ENCODE measurements at places on chromosomes 1 and 21.
A peak's percentile ranks its signal among the peaks of the same experiment; 100 is the strongest.

- no peak overlapping the region for H3K4me3 ChIP-seq
- no peak for DNase-seq
- H3K36me3 ChIP-seq: no peaks in the 10 kb centered on the region
- no peak overlapping the region for H3K27ac ChIP-seq
- H3K4me1 ChIP-seq: peaks cover 3% of the 10 kb centered on the region
These were observed 22.8 kb downstream of the SYF2 start for GRCh38 chr1:25209516-25209915.

GRCh38 chr1:244400974-244401373, 50.7 kb downstream of the ADSS2 start:
- H3K27ac ChIP-seq: no peak overlapping the region
- H3K4me1 ChIP-seq: no peaks in the 10 kb centered on the region
- no peaks in the 10 kb centered on the region for H3K36me3 ChIP-seq
- H3K27me3 ChIP-seq: no peaks in the 10 kb centered on the region

DNA sequence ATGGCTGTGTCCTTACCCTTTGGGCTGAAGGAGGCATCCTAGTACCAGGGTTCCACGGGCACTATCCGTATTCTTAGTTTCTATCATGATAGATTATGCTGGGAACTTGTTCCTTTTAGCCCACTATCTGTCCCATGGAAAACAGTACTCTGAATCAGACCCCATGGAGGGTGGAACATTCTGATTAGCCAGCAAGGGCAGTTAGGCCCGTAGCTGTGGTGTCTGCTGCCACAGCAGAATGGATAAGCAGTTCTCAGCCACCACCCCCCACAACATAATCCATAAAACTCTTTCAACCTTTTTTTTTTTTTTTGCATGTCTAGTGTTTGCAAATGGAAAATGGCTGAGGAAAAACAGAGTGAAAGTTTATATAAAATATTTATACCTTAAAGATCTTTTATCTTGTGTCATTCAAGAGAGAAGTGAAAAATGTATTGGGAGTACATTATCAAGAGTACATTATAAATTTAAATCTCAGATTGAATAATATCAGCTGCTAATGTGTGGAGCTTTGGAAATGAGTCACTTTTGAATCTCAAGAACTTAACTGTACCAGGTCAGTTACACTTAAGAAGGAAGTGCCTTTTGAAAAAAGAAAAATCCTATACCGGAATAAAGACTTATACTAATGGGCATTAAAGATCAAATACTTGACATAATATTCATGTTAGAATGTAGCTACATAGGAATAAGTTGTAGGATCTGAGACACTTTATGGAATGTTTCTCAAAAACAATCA, 80.3 kb downstream of the NFIA start:
- no peak overlapping the region for H3K4me3 ChIP-seq
- H3K36me3 ChIP-seq: no peaks in the 10 kb centered on the region
- H3K4me1 ChIP-seq: no peaks in the 10 kb centered on the region
- H3K27ac ChIP-seq: no peak overlapping the region

DNA sequence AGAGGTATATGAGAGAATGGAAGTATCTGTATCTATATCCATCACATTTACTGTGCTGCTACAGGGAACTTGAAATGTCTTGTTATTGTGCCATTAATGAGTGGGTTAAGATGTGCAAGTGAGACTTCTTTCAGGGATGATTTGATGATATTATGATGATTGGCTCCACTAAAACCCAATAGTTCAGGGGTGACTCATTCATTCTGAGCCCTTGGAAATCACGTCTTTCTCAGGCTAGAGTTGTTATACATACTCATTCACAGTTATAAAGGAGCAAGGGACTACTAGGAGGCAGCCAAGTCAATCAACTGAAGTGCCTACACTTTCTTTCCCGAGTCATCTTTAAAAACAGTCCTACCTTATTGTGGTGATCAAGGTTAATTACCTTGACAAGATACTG, 1109.8 kb upstream of the B3GALT2 start:
- no peaks in the 10 kb centered on the region for H3K4me1 ChIP-seq
- DNase-seq: no peak
- H3K27me3 ChIP-seq: no peaks in the 10 kb centered on the region
- no peak overlapping the region for H3K27ac ChIP-seq
- no peaks in the 10 kb centered on the region for H3K36me3 ChIP-seq

DNA sequence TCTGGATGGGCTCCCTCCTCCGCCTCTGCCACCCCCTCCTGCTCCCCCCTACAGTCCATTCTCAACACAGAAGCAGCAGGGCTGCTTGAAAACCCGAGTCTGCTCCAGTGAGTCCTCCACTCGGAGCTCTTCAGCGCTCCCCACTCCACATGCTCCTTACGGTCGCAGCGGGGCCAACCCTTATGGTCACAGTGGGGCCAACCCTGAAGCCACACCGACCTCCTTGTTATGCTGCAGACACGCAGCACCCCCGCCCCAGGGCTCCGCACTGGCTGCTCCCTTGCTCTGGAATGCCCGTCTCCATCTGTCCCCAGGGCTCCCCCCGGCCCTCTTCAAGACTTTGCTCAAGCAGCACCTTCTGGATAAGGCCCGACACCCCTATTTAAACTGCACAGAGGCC, 22.6 kb downstream of the GPR157 start:
- DNase-seq: no peak
- H3K4me3 ChIP-seq: no peak overlapping the region
- no peaks in the 10 kb centered on the region for H3K36me3 ChIP-seq
- H3K27ac ChIP-seq: no peak overlapping the region
- H3K4me1 ChIP-seq: no peaks in the 10 kb centered on the region

- H3K4me3 ChIP-seq: no peak overlapping the region
- H3K27me3 ChIP-seq: no peaks in the 10 kb centered on the region
- peaks cover 28% of the 10 kb centered on the region for H3K4me1 ChIP-seq
- no peaks in the 10 kb centered on the region for H3K36me3 ChIP-seq
- DNase-seq: peak; percentile 93
- peak overlapping the region; percentile 62 for H3K27ac ChIP-seq
These were observed 4.5 kb upstream of the LEFTY2 start for GRCh38 chr1:225945564-225945963.

DNA sequence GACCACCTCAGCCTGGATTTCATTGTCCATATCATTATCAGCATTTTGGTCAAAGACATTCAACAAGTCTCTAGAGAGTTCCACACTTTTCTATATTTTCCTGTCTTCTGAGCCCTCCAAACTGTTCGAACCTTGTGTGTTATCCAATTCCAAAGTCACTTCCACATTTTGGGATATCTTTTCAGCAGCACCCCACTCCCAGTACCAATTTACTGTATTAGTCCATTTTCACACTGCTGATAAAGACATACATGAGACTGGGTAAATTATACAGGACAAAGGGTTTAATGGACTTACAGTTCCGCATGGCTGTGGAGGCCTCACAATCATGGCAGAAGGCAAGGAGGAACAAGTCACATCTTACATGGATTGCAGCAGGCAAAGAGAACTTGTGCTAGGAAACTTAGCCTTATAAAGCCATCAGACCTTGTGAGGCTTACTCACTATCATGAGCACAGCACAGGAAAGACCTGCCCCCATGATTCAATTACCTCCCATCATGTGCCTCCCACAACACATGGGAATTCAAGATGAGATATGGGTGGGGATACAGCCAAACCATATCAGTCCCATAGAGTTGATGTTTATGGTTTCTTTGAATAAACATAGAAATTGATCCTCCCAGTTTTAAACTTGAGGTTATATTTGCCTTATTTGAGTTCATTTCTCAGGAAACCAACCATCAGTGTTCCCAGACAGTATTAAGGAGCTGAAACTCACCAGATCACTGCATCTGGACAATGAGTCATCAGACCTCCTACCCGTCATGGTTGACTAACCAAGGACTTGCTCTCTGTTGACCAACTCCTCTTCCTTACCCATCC, 322.7 kb upstream of the DUSP10 start:
- no peak overlapping the region for H3K27ac ChIP-seq
- H3K4me3 ChIP-seq: no peak overlapping the region
- H3K27me3 ChIP-seq: no peaks in the 10 kb centered on the region
- H3K4me1 ChIP-seq: no peaks in the 10 kb centered on the region

DNA sequence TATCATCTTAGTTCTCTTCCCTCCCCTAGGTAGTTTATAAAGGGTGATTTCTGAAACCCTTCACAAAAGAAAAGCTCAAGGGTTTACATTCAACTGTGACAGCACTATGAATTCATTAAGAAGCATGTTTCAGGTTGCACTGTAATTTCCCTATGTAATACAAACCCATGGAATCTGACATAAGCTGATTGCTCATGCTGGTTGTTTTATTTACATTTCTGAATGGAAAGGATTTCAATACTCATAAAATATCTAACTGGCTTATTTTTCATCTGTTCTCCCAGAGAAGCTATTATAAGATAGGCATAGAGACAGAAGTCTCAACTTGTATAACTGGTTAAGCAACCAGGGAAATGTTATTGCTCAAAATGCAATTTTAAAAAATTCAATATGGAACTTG, 20.5 kb downstream of the WNT2B start:
- H3K36me3 ChIP-seq: no peaks in the 10 kb centered on the region
- DNase-seq: no peak
- no peaks in the 10 kb centered on the region for H3K27me3 ChIP-seq
- H3K27ac ChIP-seq: no peak overlapping the region

GRCh38 chr1:108815566-108815965, 41.3 kb downstream of the AKNAD1 start:
- H3K4me1 ChIP-seq: no peaks in the 10 kb centered on the region
- H3K4me3 ChIP-seq: no peak overlapping the region
- no peak overlapping the region for H3K27ac ChIP-seq
- no peak for DNase-seq
- H3K27me3 ChIP-seq: no peaks in the 10 kb centered on the region
- no peaks in the 10 kb centered on the region for H3K36me3 ChIP-seq

GRCh38 chr1:8678673-8679394, 138.6 kb downstream of the RERE start:
- H3K27me3 ChIP-seq: no peaks in the 10 kb centered on the region
- no peak for DNase-seq
- H3K27ac ChIP-seq: no peak overlapping the region
- peaks cover 7% of the 10 kb centered on the region for H3K4me1 ChIP-seq

GRCh38 chr1:230383425-230383824, 42.7 kb downstream of the PGBD5 start:
- H3K4me1 ChIP-seq: peaks cover 7% of the 10 kb centered on the region
- no peak overlapping the region for H3K27ac ChIP-seq
- no peak overlapping the region for H3K4me3 ChIP-seq
- H3K27me3 ChIP-seq: no peaks in the 10 kb centered on the region
- H3K36me3 ChIP-seq: no peaks in the 10 kb centered on the region
- DNase-seq: no peak

- H3K27ac ChIP-seq: peak overlapping the region; percentile 97
- no peaks in the 10 kb centered on the region for H3K36me3 ChIP-seq
- H3K4me3 ChIP-seq: no peak overlapping the region
- H3K4me1 ChIP-seq: peaks cover 54% of the 10 kb centered on the region
- peak; percentile 59 for DNase-seq
- H3K27me3 ChIP-seq: no peaks in the 10 kb centered on the region
These were observed 29.8 kb downstream of the AHDC1 start for GRCh38 chr1:27574001-27574781.

GRCh38 chr21:35652872-35653271, 407.5 kb downstream of the SETD4 start:
- no peaks in the 10 kb centered on the region for H3K27me3 ChIP-seq
- DNase-seq: no peak
- H3K4me1 ChIP-seq: no peaks in the 10 kb centered on the region
- no peaks in the 10 kb centered on the region for H3K36me3 ChIP-seq
- no peak overlapping the region for H3K4me3 ChIP-seq
- no peak overlapping the region for H3K27ac ChIP-seq

- no peaks in the 10 kb centered on the region for H3K36me3 ChIP-seq
- H3K4me1 ChIP-seq: no peaks in the 10 kb centered on the region
- H3K27me3 ChIP-seq: no peaks in the 10 kb centered on the region
- no peak for DNase-seq
- H3K27ac ChIP-seq: no peak overlapping the region
These were observed 10.6 kb upstream of the CD58 start for GRCh38 chr1:116581323-116581885.

DNA sequence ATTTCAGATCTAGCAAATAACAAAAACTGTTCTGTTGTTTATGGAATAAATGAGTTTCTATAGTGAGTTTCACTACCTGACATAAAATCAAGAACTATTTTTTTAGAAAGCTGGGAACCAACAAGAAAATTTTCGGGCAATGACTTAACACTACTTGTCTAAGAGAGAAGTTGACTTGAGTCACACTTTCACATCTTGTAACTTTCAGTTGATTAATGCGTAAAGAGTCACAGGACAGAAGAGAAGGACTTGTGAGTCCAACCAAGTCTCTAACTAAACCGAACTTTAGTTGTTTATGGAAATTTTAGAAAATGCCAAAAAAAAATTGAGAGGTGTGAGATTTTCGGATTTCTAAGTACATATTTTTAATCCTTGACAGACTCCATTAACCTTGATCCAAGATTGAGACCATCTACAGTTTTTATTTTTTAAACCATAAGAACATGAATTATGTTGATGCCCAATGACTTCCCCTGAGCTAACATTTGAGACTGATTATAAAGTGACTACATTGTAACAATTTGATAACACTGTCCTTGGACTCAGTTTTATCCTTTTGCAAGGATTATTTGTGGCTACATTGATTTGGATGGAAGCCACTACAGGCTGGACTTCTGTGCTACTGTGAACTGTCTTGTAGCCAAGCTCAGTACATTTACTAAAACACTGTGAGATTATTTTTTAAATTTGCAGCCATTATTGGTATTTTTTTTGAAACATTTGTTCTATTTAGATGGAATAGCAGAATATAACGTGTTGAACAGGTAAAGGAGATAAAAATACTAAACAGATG, 284.0 kb downstream of the PTPRC start:
- H3K4me1 ChIP-seq: no peaks in the 10 kb centered on the region
- no peaks in the 10 kb centered on the region for H3K36me3 ChIP-seq

DNA sequence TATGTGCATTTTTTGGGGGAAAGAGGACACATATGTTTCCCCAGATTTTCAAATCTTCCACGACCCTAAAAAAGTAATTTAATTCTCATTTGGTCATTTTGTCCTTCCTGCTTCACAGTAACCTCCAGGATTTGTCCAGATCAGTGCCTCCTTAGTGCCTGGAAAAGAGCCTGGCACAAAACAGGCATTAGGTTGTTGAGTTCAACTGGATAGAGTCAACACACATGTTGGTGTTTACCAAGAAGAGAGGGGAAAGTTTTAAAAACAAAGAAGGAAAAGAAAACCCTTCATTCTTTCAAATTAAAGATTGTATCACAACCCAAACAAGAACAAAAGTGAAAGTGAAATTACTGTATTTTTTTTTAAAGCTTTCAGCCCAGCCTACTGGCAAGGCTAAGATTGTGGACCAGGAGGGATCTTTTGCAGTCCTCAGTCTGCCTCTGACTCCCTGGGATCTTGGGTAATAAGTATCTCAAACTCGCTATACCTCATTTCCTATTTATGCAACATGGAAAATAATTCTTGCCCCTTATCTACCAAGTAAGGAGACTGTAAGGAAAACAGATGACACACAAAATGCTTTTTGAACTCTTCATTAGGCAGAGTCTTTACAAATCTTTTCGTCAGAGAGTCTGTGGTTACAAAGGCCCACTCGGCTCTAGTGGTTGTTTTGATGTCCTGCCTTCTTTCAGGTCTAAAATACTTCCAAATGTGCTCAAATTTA, 57.8 kb downstream of the ZNF281 start:
- no peaks in the 10 kb centered on the region for H3K36me3 ChIP-seq
- no peaks in the 10 kb centered on the region for H3K27me3 ChIP-seq
- DNase-seq: no peak
- H3K4me1 ChIP-seq: peaks cover 7% of the 10 kb centered on the region
- no peak overlapping the region for H3K4me3 ChIP-seq
